ENCODE measurements at places on chromosomes 5 and 9.

GRCh38 chr9:4798281-4799032 lies 5.7 kb downstream of the RCL1 start:
- no peak for DNase-seq

GRCh38 chr9:93659044-93659836 lies 82.9 kb downstream of the PHF2 start:
- DNase-seq, result no peak

DNA sequence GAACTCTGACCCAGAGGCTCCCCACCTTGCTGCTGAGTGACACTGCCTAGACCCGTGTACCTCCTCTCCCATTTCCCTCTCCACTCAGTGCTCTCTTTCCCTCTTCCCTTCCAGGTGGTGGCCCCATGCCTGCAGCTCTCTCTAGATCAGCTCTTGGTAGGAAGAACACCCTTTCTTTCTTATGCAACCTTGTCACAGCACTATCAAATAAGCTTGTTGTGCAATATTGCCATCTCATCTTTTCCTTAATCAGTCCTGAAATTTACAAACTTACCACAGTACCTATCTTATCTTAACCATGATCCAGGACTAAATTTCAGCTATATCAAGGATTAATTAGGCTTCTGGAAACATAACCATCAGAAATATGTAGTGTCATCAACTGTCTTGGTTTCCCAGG lies 88.6 kb downstream of the ZFAND5 start:
- DNase-seq, result no peak

GRCh38 chr9:131121346-131121745 lies 4.0 kb upstream of the NUP214 start:
- no peak for DNase-seq

- DNase-seq, result no peak
Observed at GRCh38 chr9:81690251-81690851, 1.0 kb upstream of the TLE1 start.

DNA sequence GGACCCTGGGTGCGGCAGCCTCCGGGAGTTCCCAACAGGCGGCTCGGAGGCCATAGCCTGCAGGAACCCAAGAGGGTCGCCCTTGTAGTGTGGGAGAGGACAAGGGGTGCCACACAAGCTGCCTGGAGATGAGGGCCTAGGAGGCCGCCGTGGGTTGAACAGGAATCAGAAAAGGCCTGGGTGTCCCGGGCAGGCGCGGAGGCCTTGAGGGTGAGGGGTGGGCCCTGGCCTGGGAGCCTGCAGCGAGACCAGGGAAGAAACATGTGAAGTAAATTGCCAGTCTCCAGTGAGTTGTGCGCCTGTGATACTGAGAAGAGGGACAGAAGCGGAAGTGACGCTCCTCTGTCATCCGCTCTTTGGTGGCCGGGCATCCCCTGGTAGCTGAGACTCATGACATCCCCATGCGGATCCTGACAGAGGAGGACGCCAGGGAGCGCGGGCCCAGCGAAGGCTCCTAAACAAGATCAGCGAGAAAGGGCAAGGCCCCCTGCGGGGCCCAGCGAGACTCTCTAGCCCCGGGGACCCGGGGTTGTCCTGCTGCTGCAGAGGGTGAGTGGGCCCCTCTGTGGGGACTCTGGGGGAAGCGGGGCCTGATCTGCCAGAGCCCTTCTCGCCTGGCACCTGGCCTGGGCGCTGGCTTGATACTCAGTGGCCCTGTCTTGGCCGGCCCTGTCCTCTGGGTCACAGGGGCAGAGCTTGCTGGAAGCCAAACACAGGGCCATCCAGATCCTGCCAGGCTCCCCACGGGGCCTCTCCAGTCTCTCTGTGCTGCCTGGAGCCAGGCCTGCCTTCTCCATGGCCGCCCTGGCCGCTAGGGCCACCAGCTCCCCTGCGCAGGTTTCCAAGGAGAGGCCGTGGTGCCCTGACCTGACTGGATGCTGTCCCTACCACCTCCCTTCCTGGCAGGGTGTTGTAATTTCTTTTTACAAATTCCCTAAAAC lies 788.4 kb downstream of the TLE4 start:
- no peak for DNase-seq

DNA sequence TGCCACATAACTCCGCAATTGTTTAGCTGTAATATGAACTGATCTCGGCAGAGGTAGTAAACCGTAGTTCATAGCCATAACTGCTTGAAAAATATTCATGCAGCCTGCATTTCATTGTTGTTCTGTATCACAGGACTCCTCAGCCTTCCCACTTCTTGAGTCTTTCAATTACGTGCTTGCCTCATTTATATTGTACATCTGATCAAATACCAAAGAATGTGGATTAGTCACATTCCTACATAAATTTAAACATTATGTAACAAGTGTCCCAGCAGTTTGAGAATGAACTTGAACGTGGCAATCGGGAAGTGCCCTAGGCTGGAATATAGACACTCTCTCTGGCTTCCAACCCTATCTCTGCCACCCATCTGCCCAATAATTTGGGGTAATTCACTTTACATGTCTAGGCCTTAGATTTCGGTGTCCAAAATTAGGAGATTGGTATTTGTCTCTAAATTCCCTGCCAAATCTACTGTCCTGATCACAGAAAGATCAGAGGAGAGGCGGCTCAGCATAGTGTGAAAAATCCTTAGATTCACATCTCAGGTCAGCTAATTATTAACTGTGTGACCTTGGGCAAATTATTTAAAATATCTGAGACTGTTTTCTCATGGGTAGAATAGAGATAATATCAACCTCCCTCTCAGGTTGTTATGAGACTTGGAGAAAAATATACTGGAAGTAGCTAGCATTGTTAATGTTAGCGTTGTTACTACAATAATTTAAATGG lies 215.1 kb upstream of the RFX3 start:
- DNase-seq, result no peak

- DNase-seq, result no peak
Observed at GRCh38 chr5:172322028-172322965, 38.7 kb upstream of the UBTD2 start.

DNA sequence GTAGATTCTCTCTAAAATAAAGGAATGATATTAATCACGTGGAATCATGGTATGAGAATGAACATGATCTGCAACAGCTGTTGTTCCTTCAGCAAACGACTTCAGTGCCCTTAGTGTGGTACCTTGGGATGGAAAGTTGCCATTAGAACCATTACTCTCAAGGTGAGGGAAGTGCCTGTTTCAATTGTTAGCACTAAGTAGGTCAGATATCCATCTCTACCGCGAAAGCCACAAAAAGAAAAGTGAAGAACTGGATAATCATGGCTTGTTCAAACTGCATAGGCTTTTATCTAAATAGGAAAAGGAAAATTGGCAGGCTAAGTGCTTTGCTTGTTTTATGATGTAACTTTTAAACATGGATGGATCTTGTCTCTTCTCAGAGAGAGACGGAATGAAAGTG lies 380.7 kb downstream of the MRPS30 start:
- no peak for DNase-seq

DNA sequence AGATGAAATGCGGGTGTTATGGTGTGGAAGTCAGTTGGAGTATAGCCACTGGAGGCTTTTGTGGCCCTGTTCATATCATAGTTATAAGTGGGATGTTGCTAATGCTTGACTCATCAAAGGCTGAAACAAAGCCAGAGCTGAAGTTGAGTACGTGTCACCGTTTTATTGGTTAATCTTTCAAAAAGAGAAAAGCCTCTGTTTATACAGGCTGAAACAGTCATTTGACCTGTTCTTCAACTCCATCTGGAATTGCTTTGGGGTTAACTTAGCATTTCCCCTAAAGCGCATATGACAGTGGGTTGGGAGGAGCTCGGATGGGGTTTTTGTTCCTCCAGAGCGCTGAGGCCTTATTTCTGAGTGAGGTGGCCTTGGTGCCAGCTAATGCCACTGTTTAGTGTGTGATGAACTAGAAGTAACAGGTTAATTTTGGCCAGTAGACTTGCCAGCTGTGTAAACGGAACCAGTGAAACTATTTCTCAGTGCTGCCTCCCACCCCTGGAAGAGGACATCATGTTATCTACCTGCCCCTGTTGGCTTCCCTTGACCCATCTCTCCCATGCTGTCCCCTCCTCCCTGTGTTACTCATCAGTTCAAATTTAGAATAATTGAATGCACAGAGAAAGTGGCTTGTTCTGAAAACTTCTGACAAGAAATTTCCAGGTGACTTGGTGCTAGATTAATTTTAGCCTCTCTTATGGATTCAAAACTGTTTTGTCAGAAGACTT lies 34.2 kb downstream of the MTAP start:
- no peak for DNase-seq

GRCh38 chr9:27538647-27539046 lies 9.0 kb upstream of the MOB3B start:
- no peak for DNase-seq

GRCh38 chr9:117081641-117082317 lies 333.1 kb downstream of the ASTN2 start:
- DNase-seq, result no peak

DNA sequence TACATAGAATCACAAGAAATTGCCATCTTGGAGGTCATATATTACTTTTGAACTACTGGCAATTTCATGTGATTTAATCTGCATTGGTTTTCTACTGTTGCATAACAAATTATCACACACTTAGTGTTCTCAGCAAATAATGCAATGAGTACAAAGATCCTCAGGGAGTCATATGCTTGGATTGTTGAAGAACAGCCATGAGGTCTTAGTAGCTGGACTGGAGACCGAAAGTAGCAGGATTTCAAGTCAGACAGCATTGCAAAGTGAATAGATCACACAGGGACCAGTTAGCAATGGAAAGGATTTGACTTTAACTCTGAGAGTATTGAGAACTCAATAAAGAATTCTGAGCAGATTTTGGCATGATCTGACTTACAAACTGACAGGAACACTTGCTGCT lies 32.2 kb upstream of the FRMD3 start:
- no peak for DNase-seq

GRCh38 chr5:73748510-73749400 lies 122.8 kb downstream of the ARHGEF28 start:
- no peak for DNase-seq

DNA sequence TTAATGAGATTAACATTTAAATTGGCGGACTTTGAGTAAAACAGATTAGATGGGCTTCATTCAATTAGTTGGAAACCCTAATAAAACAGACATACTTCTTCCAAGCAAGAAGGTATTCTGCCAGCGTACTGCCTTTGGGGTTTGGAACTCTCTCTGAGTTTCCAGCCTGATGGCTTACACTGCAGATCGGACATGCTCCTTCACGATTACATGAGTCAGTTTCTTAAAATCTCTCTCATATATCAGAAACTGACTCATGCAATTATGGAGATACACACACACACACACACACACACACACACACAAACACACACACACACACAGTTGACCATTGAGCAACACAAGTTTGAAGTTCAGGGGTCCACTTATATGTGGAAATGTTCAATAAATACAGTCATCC lies 789.4 kb downstream of the CDH12 start:
- DNase-seq, result no peak

GRCh38 chr9:135857843-135858242 lies 49.5 kb downstream of the CAMSAP1 start:
- DNase-seq, result no peak

DNA sequence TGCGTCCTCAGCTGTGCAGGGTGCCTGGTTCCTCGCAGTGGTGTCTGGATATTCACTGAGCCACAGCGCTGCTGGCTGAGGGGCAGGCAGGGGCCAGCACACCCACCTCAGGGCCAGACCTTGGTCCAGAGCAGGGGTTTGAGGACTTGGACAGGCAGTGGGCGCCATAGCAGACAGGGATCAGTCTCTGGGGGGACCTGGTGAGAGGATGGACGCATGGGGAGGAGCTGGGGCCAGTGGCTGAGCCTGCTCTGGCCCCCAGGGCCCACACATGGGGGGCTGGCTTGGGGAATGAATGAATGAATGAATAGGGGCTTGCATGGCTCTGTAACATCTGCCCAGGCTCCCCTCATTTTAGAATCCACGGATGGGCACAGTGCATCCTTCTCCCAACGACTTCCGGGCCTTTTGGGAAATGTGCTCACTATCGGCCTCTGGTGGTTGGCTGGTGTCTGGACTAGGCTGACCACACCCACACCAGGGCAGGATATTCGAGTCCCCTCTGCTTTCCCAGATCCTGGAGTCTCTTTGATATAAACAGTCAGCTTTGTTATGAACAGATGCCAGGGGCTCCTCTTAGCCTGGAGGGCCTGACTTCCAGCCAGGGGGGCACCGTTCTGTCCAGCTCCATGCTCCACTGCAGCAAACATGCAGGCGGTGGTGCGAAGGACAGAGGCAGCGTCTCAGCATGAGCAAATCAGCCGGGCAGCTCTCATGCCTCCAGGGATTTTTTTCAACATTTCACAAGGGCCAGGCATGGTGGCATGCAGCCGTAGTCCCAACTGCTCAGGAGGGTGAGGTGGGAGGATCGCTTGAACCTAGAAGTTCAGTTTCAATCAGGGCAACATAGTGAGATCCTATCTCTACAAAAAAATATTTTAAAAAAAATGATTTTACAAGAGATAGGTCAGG lies 62.6 kb downstream of the NEK6 start:
- no peak for DNase-seq

DNA sequence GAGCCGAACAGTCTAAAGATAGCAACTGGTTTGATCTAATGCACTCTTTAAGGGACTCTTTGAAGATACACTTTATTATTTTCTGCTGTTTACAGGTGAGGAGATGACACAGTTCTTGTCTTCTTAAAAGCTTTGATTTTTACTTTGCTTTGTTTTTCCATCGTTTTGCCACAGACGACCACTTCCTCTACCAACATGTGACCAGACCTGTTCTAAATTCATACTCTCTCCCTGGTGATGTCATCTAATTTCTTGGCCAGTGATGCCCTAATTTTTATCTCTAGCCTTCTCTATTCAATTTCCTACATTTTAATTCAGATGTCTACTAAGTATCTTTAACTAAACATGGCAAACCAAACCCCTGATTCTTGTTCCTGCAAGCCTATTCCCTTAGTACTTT lies 583.4 kb upstream of the ITGA1 start:
- no peak for DNase-seq

DNA sequence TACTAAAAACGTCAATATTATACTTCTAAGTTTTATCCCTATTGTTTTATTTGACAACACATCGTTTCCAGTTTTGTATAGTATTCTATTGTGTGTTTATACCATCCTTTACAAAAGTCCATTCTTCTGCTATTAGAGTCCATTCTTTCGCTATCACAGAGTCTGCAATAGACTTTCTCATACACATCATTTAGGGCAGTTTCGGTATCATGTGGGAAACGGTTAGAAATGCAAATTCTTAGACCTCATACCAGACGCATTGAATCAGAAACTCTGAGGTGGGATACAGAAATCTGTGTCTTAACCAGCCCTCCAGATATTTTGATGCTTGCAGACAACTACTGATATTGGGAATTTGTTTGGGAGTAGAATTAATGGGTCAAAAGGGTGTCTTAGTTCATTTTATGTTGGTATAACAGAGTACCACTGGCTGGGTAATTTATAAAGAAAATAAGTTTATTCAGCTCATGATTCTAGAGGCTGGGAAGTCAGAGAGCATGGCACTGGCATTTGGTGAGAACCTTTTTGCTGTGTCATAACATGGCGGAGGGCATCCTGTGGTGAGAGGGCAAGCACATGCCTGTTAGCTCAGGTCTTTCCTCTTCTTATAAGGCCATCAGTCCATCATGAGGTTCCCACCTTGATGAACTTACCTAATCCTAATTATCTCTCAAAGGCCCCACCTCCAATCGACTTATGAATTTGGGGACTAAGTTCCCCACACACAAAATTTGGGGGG lies 21.1 kb downstream of the CARTPT start:
- DNase-seq, result no peak

Measured in stimulated activated CD8-positive, alpha-beta memory T cell treated with anti-CD3 and anti-CD28 coated beads, Interleukin-7, amount 100 ng/mL, for 4 hours (primary cell).